ENCODE measurements at places on chromosomes 5 and 9.

- peak; percentile 83 for DNase-seq
Observed at GRCh38 chr5:168579488-168580226, 489 bp upstream of the PANK3 start.

DNA sequence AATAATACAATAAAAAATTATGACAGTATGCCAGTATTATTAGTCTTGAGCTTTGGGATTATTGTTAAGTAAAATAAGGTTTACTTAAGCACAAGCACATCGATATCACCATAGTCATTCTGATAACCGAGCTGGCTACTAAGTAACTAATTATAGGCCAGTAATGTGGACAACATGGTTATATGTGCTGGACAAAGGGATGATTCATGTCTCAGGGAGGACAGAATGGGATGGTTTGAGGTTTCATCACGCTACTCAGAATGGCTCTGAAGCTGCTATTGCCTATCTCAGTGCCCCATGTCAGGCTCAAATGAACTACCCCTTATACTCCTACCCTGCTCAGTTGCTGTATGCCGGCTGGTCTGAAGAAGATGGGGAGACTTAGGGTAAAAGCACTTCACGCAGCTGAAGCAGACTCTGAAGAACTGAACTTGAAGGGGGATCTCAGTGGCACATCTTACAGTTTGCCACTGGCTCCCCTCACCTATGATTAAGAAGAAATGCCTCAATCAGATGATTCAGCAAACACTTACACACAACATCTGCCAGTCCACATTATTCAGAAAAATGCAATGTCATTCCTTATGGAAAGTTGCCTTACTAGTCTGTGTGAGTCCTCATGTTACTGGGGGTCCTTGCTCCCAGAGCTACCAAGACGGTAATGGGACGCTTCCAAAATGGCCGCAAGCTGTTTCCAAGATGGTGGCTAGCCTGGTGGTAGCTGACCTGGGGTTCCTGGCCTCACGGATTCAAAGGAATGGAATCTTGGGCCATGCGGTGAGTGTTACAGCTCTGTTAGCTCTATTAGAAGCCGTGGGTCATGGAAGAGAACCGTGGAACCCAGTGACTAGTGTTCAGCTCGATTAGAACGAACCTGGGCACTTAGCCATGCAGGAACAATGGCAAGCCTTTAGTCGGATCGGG, 1098.6 kb downstream of the TAF11L14 start:
- DNase-seq, result no peak

- no peak for DNase-seq
Observed at GRCh38 chr5:95798048-95798447, 24.5 kb downstream of the GLRX start.

DNA sequence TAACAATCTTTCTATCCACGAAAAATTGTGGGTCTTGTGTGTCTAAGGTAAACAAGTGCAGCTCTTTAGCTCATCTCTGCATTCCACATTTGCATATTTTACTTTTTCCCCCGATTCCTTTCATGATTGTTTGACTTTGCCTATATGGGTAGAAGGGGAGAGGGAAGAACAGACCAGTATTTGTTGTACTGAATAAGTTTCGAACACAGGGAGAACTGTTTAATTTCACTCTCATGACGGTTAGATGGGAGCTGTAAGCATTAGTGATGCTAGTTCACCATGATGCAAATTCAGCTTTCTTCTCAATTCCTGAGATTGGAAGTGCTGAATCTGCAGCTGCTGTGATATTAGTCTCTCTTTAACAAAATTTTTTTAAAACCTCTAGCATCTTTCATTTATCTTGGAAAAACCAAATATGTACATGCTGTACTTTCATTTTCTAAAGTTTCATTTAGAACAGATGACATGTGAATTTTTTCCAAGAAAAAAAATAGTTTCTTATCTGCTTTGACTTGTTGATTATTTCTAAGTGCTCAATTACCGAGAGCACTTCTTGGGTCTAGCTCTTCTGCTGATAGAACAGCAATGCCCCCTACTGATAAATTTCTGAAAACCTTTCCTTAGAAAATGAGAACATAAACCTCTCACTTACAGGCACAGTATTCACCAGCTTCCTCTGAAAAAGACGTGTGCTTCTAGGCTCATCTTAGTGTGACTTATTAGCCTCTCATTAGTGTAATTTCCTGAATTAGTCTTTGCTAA, 149.5 kb downstream of the BAAT start:
- no peak for DNase-seq

DNA sequence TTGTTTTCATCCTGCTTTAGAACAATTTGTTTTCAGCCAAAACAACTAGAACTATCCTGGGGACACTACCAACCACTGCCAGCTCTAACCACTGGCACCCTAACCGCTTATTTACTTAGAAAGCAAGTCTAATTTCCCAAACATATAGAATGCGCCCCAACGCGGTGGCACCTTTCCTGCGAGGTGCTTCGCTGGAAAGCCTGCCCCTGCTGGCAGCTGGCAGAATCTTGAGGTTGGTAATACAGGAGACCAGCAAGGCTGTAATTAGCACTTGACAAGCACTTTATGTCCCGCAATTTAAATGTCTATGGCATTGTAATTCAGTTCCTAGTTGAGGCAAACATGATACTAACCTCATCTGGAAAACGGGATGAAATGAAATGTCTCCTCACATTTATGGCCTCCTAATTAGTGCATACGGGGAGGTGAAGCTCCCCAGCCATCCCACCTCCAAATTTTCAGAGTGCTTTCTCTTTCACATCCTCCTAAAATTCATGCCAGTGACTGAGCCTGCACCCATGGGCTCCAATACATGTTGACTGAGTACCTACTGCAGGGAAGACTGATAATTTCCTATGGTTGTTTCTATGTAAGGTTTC, 30.4 kb downstream of the GABBR2 start:
- DNase-seq, result no peak

DNA sequence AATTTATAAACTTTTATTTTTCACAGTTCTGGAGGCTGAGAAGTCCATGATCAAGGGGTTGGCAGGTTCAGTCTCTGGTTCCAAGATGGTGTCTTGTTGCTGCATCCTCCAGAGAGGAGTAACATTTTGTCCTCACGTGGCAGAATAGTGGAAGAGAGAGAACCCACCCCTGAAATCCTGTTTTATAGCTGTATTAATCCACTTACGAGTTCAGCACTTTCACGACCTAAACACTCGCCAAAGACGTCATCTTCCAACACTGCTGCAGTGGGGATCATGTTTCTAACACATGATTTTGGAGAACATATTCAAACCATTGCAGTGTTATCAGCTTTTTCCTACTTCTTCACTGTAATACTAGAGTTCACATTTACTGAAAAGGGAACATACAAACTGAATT, 233.0 kb upstream of the ATP10B start:
- DNase-seq, result no peak

- no peak for DNase-seq
Observed at GRCh38 chr9:113650207-113651131, 186.9 kb downstream of the RGS3 start.

- no peak for DNase-seq
Observed at GRCh38 chr9:38443597-38443996, 19.3 kb upstream of the IGFBPL1 start.

All from HS-27A (cell line).